Amniotic stem cell (primary cell): ENCODE measurements at places on chromosomes 1 and 21.

GRCh38 chr1:39776400-39776713 lies 5.2 kb upstream of the OXCT2 start:
- no peak for DNase-seq

DNA sequence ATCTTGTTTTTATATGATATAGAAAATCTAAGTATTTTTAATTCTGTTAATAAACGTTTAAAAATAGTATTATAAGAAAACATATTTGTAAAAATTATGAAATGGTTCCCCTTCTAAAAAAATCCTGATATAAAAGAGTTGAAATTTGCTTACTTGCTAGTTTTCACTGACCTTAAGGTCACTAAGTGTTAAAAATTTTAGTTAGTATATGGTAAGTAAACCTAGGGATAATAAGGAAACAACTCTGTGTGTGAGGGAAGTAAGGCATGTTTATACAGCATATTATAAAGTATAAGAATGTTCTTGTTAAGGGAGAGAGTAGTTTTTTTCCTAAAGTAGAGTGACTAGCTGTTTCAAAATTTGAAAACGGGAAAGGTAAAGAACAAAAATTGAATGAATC lies 130.9 kb upstream of the LYPLAL1 start:
- no peak for DNase-seq

DNA sequence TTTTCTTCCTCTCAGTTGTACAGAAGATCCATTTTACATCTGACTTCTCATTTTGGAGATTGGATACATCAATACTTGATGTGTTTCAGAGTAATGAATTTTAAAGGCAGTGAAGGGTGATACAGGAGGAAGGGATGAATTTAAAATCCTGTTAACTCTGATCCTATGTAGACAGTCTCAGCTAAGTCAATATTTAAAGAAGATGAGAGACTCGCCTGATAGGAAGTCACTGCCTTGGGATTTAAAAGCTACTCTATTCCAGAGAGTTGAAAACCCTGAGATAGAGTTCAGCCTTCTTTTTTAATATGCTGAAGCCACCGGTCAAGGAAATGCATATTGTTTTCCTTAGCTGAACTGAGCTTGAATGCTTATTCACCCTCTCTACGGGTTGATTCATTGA lies 42.7 kb downstream of the HUNK start:
- no peak for DNase-seq

- no peak for DNase-seq
These were observed 69.3 kb downstream of the RERE start for GRCh38 chr1:8747879-8748825.

GRCh38 chr1:9435153-9435636 lies 104.1 kb upstream of the SLC25A33 start:
- no peak for DNase-seq

DNA sequence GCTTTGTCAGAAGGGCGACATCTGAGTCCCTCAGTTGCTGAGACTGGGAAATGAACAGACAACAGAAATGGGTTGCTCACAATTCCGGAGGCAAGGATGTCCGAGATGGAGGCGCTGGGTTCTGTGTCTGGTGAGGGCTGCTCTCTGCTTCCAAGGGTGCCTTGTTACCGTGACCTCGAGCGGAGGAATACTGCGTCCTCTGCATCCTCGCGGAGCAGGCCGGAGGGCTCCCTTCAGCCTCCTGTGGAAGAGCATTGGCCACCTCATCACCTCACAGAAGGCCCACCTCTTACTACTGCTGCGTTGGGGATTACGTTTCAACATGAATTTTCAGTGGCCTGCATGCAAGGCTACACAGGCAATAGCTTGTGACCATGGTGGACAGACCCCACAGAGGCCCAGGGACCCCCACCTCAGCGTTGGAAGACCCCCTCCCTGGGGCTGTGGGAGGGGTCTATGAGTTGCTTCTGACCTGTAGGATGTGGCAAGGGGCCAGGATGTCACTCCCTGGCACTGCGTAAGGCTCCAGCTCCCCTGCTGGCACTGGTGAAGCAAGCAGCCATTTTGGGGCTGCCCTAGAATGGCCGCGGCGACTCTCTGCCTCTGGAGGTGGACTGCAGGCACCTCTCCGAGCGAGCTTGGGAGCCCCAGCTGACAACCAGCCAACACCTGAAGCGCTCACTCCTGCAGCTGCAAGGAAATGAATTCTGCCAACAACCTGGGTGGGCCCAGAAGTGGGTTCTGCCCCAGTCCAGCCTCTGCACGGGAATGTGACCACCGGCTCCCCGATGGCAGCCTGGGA lies 36.3 kb upstream of the COL6A1 start:
- DNase-seq: no peak

DNA sequence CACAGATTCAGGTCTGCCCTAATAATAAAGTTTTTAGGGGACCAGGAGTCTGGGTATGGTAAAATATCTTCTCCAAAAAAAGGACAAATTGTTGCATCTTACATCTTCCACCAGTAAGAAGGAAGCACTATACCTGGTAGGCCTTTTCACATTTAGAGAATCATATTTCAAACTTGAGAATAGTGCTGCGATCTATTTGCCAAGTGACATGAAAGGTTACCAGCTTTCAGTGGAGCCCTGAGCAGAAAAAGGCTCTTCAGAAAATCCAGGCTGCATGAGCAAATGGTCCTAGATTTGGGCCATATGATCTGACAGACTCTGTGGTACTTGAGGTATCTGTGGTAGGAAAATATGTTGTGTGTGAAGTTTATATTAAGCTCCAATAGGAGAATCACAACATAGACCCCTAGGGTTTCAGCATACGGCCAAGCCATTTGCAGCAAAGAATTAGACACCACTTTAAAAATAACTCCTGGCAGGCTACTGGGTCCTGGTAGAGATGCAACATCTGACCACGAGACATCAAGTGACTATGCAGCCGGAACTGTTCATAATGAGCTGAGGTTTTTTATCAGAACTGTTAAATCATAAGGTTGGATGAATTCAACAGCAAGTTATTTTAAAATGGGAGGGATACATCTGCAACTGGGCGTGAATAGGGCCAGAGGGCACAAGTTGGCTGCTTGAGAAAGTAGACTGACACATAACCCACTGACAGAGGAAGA lies 38.6 kb upstream of the CCDC190 start:
- DNase-seq: peak; percentile 65

- no peak for DNase-seq
These were observed 64.7 kb downstream of the SETD4 start for GRCh38 chr21:35995522-35996088.

GRCh38 chr1:32232558-32233304 lies 10.5 kb downstream of the EIF3I start:
- no peak for DNase-seq

GRCh38 chr1:22159891-22160290 lies 17.0 kb upstream of the WNT4 start:
- DNase-seq: no peak

GRCh38 chr1:46983166-46983829 lies 40.2 kb upstream of the CYP4X1 start:
- no peak for DNase-seq

DNA sequence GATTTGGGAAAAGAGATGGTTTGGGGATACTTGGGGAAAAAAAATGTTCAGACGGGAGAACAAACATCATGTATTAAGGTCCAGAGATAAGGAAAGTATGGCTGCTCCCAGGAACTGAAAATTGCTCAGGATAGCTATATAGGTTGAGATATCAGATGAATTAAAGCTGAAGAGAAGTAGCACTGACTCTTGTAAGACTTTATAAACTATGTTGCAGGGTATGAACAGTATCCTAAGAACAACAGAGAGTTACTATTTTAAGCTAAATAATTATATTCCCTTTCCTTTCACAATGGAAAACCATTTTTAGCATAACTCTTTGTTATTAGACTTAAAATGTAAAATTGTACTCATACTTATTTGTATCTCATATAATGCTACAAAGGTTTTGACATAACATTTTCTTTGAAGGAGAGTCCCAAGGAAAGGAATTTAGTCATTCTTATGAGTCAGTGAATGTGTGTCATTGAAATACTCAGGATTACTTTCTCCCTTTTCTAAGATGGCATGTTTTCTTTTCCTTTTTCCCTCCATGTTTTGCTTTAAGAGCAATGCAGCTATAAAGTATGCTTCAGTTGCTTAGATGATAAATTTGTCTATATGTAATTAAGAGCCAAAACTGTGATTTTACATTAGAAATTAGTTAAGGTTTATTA lies 139.4 kb upstream of the KIAA1614 start:
- no peak for DNase-seq

- DNase-seq: no peak
These were observed 57.9 kb downstream of the FHAD1 start for GRCh38 chr1:15304708-15305467.

DNA sequence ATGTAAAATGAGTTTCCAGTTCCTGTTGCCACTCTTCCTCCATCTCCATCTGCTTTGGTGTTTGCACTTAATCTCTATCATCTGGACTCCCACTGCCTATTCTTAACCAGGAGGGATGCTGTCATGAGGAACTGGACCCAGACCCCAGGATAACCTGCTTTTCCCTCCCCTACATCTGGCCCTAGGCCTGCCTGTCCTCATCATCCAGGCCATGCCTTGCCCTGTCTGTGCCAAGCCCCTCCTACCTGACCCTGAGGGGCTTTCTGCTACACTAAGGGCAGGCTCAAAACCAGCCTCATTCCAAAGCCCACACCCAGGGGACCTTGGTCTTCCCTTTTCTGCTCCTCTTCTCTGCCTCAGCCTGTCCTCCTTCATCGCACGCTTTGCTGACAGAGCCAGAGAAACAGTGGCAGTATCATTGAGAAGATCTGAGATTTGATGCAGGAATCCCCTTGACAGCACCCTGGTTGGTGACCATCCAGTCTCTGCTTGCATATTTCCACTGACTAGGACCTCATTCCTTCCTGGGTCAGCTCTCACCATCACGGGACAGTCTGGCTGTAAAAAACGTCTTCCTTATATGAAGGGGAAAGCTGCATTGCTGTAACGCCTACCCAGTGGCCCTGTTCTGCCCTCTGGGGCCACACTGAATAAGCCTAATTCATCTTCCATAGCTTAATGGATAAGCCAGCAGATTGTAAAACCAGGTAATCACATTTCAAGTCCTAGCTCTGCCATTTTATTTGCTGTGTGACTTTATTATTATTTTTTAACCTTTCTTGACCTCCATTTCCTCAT lies 38.8 kb downstream of the PLXNA2 start:
- DNase-seq: no peak

GRCh38 chr1:156622581-156623297 lies 3.5 kb downstream of the HAPLN2 start:
- DNase-seq: no peak

DNA sequence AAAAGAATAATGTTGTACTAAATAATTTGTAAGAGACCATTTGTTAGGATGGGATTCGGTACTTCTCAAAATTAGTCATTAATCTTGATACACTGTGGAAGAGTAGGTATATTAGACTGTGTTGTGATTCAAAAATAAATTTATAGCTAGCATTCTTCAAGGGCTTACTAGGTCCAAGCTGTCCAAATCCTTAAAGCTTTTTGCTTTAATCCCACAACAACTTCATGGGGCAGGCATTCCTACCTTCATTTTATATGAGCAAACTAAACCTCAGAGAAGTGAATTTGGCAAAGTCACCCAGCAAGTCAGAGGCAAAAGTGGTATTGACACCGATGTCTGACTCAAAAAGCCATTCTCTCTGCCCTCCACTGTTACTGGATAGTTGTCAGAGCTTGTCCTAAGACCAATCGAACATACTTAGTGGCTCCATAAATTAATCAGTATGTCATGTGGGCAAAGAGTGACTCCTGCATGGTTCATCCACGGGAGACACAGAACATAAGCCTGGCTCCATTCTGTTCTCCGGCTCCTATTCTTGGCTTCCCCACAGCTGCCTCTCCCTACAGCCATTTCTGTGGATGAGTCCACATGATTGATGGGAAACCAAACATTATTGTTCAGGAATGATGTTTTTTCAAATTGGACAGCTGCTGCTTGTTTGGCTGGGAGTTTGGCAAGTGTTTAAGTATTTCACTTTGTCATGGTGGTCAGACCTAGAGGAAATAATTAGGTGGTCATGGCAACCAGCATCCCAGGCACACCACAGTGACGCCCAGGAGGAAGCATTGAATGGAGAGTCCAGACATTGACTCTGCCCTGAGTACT lies 133.4 kb upstream of the FGGY start:
- no peak for DNase-seq

DNA sequence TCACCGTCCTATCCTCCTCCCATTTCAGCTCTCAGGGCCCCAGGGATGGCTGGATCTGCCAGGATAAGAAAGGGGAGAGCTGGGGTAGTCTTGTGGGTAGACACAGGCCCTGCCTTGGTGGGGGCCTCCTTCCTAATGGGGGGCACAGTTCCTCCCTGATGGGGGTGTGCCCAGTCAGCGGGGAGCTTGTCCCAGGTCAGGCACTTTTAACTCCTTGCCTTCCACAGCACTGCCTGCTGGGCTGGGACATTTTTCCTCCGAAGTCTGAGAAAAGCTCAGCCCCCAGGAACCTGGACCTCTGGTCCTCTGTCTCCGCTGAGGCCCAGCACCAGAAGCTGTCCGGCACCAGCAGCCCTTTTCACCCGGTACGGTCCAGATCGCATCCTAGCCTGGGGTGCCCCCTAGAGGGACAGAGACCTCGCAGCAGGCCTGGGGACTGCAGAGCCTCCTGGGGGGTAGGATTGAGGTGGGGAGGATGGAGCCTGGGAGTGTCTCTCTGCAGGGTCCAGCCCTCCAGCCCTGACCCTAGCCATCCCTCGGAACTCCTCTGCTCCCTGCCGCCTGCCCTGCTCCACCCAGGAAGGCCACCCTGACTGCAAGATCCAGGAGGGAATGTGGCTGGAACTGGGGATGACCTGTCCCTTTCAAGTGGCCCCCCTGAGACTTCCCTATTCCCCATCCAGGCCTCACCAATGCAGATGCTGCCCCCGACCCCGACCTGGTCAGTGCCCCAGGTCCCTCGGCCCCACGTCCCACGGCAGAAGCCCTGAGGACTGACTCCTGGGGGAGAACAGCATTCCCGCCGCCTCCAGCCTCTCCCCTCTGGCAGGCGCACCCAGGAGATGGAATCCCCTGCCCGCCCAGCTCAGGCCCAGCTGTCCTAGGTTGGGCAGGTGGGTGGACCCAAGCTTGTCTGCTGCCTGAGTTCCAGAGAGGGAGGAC lies 12.0 kb downstream of the MIIP start:
- no peak for DNase-seq

DNA sequence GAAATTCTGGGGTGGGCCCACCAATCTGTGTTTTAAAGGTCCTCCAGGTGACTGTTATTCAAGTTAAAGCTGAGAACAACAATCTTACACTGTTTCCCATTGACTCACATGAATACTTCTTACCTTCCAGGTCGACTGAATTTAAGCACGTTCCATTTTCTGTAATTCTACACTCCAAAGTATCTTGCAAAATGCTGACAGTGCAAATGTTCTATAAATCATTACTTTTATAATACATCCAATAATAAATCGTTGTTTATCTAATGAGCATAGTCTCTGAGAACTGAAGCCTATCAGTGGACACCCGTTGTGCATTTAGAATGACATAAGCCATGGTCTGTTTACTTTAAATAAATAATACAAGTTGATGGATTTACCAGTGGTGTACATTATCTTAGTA lies 75.8 kb upstream of the FMO3 start:
- no peak for DNase-seq

DNA sequence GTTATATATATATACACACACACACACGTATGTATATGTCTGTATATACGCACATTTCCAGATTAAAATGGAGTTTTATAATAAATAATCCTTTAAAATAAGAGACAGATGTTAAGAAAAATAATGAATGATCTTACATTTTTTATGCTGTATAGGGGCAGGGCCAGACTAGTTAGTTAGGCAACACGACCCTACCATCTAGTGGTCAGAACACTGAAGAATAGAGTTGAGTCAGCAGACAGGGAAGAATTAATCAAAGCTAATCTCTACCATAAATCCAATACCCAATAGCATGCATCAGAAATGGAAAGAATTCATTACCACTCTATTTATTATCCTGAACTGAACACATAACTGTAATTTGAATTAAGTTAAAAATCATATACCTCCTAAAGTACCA lies 156.7 kb downstream of the BRINP3 start:
- peak; percentile 43 for DNase-seq
